ENCODE measurements at places on chromosomes 12 and 14. TPM values are rescaled to one million over a fixed set of nuclear protein-coding genes. Genes with fewer than 3 reads are reported as not detected.
A peak's percentile ranks its signal among the peaks of the same experiment; 100 is the strongest.

The ZCRB1 gene
- total RNA-seq: 39.6 TPM

The LRTM2 gene
- not detected for total RNA-seq

The CCDC197 gene
- total RNA-seq: not detected

The RTN1 gene
- 8.0 TPM for total RNA-seq

GRCh38 chr14:57574617-57575288 lies 81.1 kb upstream of the CCDC198 start:
- no peak for DNase-seq

- no peak for DNase-seq
Measured at GRCh38 chr14:22520796-22521195, 68.2 kb downstream of the DAD1 start.

DNA sequence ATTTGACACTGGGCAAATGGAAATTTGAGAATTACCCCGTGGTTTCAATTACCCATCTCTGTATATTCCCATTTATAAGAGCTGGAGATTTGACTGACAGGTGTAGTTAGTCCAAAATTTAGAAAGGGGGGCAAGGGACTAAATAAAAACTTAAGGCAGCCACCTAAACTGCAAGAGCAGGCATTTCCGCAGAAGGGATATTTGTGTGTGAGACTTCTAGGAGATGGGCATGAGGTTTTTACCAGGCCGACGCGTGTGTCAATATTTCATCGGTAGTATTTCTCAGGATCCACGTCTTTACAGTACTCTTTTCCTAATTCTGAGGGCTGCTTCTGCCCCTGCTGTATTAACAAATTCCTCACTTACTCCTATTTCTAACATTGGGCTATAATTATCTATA lies 1.4 kb downstream of the FAR2 start:
- DNase-seq: no peak

GRCh38 chr14:69398818-69399210 lies 322 bp downstream of the SLC39A9 start:
- no peak for DNase-seq

DNA sequence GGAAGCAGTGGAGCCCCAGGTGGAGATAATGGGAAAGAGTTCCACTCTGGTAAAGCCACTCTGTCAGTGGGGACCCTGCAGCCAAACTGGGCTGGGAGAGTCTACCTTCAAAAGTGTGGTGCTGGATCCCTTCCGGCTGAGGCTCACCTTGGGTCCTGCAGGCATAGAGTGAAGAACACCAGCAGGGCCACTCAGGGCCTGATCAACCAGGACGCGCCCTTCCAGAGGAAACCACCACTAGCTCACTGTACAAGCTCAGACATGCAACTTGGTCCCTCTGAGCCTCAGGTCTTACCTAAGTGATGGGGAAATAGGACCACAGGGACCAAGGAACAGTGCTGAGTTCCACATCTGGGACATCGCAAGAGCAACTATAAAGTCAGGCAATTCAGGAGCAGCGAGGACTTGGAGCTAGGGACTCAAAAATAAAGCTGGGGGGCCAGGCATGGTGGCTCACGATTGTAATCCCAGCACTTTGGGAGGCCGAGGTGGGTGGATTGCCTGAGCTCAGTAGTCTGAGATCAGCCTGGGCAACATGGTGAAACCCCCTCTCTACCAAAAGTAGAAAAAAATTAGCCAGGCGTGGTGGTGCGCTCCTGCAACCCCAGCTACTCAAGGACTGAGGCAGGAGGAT lies 5.9 kb upstream of the PRPH start:
- DNase-seq: peak; percentile 50

- DNase-seq: no peak
Measured at GRCh38 chr12:57584050-57584449, 6.9 kb upstream of the PIP4K2C start.

All from sigmoid colon (tissue), 7 donors.